Activated T-helper 1 cell treated with anti-CD3 and anti-CD28 coated beads, Interleukin-2, amount 50 U/mL, for 16 hours (primary cell): ENCODE measurements at places on chromosomes 7 and 10.

GRCh38 chr7:42645906-42646305 lies 266.0 kb downstream of the C7orf25 start:
- no peak for DNase-seq

DNA sequence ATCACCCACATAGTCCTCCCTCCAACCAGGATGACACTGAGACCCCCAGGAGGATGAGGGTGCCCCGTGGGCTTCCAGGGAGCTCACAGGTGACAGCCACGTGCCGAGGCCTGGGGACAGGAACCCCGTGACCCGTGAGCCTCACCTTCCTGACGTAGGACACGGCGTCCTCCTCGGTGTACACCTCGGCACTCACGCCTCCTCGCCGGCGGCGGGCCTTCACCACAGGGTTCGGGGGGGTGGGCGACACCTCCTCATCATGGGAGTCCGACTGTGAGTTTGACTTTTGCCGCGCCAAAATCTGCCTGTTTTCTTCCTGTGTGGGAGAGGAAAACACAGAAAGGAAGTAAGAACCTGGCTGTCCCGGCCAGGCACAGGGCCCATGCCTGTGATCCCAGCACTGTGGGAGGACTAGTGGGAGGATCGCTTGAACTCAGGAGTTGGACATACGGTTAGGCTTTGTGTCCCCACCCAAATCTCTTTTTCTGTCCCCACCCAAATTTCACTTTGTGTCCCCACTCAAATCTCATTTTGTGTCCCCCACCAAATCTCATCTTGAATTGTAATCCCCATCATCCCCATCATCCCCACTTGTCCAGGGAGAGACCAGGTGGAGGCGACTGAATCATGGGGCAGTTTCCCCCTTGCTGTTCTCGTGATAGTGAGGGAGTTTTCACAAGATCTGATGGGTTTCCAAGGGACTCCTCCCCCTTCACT lies 45.9 kb upstream of the DNAAF5 start:
- DNase-seq: no peak

GRCh38 chr7:54292171-54292925 lies 249.8 kb upstream of the VSTM2A start:
- DNase-seq: no peak

DNA sequence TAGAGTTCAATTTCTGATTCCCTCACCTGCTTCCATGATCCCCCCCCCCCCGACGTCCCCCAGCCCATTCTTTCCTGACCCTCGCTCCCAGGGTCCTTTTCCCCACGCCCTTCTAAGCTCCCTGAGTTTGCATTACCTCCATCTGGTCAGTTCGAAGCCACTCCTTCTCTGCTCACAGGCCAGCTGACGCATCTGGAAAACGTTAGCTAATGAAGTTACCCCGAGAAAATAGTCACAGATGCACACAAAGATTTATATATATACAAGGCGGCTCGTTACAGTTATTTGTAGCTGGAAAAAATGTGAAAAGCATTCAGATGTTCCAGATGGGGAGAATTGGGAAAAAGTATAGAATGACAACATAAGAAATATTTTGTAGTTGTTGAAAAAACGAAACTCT lies 630.0 kb upstream of the FOXK1 start:
- DNase-seq: no peak

- no peak for DNase-seq
These were observed 141.6 kb downstream of the PKD1L1 start for GRCh38 chr7:47806701-47807103.

- no peak for DNase-seq
These were observed 58.3 kb upstream of the COMTD1 start for GRCh38 chr10:75294031-75294437.

DNA sequence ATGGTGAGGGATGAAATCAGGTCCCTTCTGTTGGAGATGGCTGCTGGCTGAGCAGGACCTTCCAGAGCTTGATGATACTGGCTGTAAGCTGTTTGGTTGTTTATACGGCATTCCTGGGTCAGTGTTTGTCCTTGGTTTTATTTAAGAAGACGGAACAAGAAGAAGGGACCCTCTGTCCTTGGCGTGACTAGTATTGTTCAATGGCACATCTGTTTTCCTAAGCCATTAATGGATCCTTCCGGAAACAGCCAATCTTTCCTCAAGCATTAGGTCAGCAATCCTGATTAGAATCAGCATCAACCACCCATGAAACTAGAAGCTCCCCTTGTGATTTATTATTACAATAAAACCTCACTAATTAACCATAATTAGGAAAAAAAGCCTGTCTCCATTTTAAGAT lies 128.7 kb upstream of the KIAA1217 start:
- DNase-seq: no peak

DNA sequence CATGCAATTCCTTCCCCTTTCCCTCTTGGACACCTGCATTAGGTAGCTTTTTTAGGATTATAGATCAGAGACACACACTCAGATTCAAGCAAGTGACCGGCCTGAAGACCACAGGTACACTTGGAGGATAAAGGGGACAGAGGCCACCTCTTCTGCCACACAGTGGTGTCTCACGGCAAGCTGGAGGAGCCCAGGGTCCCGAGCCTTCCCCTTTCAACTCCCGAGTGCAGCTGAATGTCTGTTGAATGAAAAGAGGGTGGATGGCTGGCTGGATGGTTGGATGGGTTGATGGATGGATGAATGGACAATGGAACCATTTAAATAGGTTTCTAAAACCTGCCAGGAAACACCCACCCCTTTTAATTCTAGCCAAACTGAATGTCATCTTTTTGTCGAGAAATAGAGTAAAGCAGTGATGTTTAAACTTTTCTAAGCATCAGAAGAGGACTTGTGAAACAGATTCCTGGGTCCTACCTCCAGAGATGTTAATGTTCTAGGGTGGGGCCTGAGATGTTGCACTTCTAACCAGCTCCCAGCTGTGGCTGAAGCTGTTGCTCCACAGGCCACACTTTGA lies 49.2 kb upstream of the ZMIZ1 start:
- DNase-seq: no peak

DNA sequence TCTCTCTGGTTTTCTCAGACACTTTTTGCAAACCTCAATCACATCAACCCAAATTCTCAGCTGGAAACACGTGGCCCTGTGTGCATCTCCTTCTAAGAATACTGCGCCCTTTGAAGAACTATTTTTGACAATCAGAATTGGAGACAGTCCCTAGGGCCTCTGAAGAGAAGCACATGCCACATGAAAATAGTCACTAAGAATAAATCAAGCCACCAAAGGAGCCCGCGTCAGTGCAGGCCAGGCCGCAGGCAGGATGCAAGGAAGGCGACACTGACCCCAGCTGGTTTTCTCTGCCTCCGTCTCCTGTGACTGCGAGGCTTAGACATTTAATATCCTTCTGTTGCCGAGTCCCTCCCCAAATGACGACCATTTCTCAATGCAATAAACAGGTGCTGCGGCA lies 88.0 kb upstream of the ADAM12 start:
- no peak for DNase-seq

DNA sequence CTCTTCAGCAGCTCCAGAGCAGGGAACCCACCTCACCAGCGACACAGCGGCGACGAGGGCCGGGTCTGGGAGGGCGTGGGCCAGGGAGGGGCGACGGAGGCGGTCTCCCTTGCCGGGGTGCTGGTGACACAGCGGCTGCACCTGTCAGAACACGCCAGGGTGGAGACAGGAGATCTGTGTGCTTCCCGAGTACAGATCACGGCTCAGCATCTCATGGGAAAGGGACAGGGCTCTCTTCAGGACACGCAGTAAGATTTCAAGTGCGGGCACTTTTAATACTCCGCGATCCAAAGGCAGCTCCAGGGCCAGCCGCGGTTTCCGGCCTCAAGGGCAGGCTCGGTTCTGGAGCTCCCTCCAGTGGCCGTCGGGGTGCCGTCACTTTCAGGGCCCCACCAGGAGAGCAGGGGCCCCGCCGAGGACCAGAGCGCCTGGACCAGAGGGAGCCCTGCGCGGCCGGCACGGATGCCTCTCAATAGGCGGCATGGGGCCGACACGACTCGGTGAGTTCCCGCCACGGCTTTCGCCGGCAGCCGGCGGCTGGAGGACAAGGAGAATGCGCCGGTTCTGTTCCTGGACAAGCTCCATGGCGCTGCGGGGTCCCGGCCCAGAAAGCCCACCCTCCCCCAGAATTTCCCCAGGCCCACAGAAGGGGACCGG lies 21.4 kb downstream of the GPR146 start:
- peak; percentile 77 for DNase-seq

DNA sequence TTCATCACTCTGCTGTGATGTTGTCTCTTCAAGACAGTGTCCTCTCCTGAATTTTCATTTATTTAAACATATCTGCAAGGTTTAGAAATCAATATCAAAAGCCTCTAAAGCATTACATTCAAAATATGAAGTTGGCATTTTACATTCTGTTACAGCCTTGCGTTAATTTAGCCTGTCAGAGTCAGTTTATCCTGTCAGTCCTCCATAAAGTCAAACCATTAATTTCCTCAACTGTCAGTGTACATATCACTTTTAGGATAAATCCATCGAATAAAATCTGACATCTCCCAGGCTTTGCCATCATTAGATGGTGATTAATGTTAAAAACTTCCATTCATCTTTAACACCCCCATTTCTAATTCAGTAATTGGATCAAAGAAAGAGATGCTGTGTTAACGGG lies 77.0 kb downstream of the NPY start:
- DNase-seq: no peak

DNA sequence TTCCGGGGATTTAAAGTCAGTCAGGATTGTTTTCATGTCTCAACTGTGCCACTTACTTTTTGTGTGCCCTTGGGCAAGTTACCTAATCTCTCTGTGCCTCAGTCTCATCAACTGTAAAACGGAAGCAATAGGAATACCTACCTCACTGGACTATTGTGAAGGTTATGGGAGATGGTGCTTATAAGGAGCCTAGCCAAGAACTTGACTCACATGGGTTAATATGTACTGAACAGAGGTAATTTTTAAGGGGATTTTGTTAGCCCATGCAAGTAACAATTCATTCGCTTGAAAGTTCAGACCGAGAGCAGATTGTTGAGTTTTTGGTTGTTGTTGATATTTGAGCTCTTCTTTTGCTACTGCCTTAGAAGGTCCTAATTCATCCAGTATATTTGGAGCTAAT lies 202.9 kb downstream of the ZNF365 start:
- no peak for DNase-seq

GRCh38 chr10:24871011-24871935 lies 81.1 kb downstream of the PRTFDC1 start:
- DNase-seq: no peak

GRCh38 chr10:17453373-17454091 lies 863 bp downstream of the ST8SIA6 start:
- no peak for DNase-seq

DNA sequence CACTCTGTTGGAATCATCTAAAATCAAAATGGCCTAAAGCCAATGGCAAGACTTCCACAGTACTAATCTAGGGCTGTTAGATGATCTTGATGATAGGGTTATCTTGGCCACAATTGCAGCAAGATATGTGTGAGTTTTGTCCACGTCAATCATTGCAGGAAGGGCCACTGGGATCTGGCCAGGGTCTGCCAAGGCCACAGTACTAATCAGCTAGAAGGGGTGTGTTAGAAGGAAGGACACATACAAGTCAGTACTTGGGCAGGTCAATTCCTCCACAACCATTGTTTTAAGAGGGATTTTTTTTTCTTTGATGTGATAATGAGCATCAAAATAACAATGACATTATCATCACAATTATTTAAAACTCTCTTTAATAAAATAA lies 1.6 kb downstream of the LMOD2 start:
- DNase-seq: no peak

DNA sequence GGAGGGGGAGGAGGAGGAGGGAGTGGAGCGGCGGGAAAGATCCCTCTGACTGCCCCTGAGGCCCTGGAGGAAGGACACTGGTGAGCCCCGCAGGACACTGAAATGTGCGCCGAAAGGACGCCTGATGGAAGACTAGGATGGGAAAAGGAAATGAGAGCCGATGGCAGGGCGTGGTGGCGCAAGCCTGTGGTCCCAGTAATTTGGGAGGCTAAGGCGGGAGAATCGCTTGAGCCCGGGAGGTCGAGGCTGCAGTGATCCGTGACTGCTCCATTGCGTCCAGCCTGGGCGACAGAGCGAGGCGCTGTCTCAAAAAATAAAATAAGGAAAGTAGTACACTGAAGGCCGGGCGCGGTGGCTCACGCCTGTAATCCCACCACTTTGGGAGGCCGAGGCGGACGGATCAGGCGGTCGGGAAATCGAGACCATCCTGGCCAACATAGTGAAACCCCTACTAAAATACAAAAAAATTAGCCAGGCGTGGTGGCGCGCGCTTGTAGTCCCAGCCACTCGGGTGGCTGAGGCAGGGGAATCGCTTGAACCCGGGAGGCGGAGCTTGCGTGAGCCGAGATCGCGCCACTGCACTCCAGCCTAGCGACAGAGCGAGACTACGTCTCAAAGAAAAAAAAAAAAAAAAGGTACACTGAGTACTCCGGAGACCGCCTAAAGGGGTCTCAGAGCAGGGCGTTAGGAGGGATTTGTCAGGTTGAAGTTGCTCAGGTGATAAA lies 561 bp upstream of the HNRNPF start:
- DNase-seq: peak; percentile 39

- DNase-seq: no peak
These were observed 289.8 kb upstream of the HABP2 start for GRCh38 chr10:113263056-113263455.

DNA sequence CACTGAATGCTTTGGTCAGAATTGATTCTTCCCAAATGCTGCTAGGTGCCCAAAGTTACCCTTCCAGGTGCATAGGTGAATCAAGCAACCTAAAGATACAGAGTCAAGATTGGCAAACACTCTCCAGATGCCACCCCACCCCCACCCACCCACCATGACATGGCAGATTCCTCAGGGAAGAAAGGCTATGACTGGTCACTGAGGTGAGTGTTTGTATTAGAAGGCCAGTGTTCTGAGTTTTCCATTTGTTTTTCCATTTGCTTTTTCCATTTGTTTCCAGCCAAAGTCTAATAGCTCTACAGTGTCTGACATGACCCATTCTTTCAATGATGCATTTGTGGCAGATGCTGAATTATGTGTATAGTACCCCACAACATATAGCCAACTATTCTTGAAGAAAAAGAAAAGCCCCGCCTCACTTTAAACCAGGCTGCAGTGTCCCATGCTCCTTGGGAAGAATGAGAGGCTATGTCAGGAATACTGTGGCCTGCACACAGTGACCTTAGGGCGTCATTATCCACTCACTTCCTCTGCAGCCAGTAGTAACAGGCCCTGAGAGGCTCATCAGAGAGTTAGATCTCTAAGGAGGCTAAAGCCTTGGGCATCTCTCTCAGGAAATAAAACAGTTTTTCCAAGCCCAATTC lies 16.1 kb upstream of the HIBADH start:
- DNase-seq: no peak

- DNase-seq: no peak
These were observed 1.2 kb downstream of the DLG5 start for GRCh38 chr10:77925410-77925794.
